Right atrium auricular region (tissue), 2 donors: ENCODE measurements at places on chromosomes 4 and X. TPM values are rescaled to one million over a fixed set of nuclear protein-coding genes. Genes with fewer than 3 reads are reported as not detected.

DNA sequence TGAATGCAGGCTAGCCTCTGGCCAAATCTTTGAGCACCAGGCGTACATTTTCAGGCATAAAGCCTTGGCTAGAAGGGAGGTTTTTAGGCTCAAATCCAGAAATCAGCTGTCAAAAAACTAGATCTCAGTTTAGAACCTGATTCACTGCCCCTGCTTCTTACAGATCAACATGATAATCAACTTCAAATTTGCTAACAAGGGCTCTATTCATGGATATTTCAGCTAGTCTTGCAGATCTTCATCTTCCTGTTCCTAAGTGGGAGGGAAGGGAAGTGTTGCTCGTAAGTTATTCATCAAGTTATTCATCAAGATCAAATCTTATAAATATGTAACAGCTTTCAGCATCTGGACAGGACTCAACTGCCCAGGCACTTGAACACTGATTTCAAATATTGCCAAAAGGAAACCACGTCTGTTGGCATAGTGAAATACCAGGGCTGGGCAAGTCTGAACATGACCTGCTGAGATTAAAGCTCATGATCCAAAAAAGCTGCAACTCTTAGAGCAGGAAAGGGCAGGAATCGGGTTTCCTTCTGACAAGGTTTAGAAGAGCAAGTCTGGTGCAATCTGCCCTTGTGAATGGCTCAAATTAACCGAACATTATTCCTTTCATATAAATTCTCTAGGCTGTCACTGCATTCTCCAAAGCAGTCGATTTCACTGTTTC, 200.3 kb downstream of the PDGFC start:
- DNase-seq, result no peak

DNA sequence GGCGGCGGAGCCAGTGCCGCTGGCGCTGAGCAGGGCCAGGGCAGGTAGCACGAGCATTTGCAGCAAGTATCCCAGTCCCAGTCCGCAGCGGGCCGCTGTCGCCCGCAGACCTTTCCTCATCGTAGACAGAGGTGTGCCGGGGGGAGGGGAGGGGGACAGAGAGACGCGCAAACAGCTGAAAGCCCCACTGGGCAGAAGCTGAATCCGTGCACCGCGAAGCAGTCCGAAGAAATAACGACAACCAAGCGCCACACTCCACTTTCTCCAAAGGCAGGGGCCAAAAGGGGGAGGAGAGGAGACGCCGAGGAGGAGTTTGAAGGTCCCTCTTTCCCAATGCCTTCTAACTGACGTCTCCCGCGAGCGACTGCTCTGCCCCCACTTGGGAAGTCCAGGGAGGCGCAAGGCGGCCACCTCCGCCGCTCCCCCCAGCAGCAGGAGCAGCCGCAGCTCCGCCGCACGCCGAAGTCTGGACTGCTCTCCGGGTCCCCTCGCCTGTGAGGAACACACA, at the start of gene UNC5C:
UNC5C (minus strand) TSS at position 236 of the 508 bp plus-strand sequence.
- peak; percentile 90 for DNase-seq

GRCh38 chr4:113958766-113959538, 20.5 kb downstream of the ARSJ start:
- DNase-seq, result no peak

GRCh38 chr4:104549736-104550135, 55.0 kb upstream of the CXXC4 start:
- DNase-seq, result no peak

CACNA1F gene
- 0.08 TPM for total RNA-seq
